ENCODE measurements at places on chromosomes 2 and 18.

GRCh38 chr2:219759801-219760200 is 132.4 kb downstream of the SLC4A3 start:
- no peak for DNase-seq

- no peak for DNase-seq
Observed at GRCh38 chr2:148238561-148238960, 217.7 kb downstream of the MBD5 start.

- DNase-seq, result no peak
Observed at GRCh38 chr2:29640360-29640759, 281.0 kb downstream of the ALK start.

DNA sequence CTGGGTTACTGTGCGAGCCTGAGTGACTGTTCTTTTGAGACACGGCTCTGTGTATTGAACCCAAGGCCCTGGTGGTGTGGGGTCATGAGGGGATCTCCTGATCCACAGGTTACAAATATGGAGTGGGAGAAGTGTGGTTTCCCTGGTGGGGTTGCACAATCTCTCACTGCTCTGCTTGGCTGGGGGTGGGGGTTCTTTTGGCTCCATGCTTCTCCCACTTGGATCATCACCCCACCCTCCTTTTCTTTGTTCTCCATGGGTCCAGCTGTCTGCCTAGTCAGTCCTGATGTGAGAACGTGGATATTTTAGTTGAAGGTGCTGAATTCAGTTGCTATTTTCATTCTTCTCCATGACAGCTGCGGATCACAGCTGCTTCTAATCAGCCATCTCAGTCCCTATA is 37.8 kb downstream of the AGPS start:
- DNase-seq, result no peak

DNA sequence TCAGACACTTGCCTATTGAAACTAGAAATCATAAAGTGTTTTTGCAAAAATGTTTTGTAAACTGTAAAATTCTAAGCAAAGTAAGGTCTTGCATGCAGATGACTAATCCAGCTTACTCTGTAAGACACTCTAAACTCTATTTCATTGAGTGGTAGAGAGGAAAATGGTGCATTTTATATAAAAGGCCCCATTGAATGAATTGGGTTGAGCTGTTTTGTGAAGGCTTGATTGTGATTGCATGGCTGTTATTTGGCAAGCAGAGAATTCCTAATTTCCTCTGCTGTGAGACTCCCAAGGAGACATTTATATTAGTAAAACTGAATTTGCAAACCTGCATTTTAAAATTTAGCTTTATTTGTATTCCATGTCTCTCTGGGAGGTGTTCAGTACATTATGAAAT is 234.5 kb downstream of the PARD3B start:
- DNase-seq, result no peak

DNA sequence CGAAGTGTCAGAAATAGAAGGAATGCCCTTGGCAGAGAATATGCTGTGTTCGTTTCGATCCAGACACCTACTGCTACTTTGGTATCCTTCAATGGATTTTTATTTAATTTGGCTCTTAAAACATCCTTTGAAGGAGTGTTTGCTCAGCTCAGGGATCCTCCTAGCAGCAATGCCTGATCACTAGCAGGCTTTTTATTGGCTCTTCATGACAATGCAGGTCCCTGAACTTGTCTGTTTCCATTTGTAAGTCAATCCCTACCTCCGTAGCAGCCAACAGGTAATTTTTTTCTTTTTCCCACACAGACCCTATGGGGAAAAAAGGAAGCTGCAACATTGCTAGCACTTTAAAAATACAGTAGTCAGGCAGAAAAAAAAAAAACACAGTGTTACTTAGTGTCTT is 366.2 kb upstream of the LRRTM1 start:
- no peak for DNase-seq

GRCh38 chr2:174631009-174631981 is 33.7 kb upstream of the WIPF1 start:
- no peak for DNase-seq

DNA sequence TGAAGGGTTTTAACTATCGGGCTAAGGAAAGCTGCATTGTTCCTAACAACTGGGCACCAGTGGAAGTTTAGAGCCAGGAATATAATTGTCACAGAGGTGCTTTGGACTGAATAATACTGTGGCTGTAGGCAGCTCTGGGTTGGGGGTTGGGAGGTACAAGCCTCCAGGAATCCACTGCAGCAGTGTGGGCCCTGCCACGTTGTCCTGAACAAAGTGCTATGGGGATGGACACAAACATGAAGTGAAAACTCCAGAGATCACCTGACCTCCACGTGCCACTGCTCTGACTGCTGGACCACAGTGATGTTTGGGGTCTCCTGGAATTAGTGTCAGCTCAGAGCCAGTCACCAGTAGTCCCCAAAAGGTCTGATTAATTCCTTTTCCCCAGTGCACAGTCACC is 110.9 kb downstream of the BCL2 start:
- DNase-seq, result no peak

- DNase-seq, result peak; percentile 80
Observed at GRCh38 chr2:107633580-107634147, 193.0 kb upstream of the RGPD4 start.

GRCh38 chr18:12377556-12378197 is 650 bp upstream of the AFG3L2 start:
- DNase-seq, result no peak

- no peak for DNase-seq
Observed at GRCh38 chr2:13240789-13241487, 524.2 kb downstream of the TRIB2 start.

DNA sequence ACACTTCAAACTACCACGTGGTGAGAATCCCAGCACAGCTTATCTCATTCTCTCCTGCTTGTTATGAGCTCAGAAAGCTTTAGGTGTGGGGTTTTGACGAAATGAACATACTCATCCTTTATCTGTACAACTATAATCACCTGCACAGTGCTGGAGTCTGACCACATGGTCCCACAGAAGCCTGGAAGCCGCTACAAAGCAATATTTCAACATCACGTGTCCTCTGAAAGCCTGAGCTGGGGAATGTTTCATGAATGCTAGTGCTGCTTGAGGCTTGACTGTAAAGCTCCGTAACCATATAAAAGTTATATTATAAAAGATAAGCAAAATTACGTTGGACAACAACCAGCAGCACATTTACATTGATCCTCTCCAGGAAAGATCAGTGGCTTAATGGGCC is 43.9 kb downstream of the PIEZO2 start:
- DNase-seq, result no peak

DNA sequence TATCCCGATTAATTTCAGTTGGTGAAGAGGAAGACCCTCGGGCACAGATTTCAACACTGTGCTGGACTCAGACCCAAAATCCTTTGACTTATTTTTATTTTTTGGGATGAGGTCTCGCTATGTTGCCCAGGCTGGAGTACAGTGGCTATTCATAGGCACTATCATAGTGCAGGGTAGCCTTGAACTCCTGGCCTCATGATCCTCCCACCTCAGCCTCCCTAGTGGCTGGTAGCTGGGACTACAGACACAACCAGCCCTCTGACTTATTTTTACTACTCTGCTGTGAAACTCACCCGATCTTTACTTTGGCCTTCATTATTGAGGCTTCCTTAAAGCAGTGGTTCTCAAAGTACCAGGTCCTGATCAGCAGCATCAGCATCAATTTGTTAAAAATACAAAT is 18.2 kb upstream of the ADAM17 start:
- no peak for DNase-seq

GRCh38 chr2:101112772-101113157 is 38.4 kb downstream of the TBC1D8 start:
- no peak for DNase-seq

DNA sequence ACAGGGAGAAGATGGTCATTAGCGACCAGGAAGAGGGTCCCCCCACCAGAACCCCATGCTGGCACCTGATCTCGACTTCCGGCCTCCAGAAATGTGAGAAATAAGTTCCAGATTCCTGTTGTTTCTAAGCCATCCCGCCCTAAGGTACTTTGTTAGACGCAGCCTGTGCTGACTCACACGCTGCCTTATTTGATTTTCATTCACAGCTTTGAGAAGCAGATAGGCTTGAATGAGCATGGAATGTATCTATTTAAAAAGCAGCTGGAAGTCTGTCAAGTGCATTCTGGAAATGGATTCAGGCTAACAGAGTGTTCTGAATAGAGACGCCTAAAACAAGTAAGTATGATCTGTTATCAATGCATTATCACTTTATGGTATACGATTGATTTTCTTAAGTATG is 8.3 kb upstream of the IL1R2 start:
- DNase-seq, result no peak

GRCh38 chr2:171810422-171811244 is 83.4 kb downstream of the SLC25A12 start:
- no peak for DNase-seq

GRCh38 chr2:218129458-218130135 is 3.8 kb downstream of the CXCR2 start:
- DNase-seq, result peak; percentile 4

GRCh38 chr2:33421820-33422219 is 54.6 kb upstream of the RASGRP3 start:
- DNase-seq, result no peak

DNA sequence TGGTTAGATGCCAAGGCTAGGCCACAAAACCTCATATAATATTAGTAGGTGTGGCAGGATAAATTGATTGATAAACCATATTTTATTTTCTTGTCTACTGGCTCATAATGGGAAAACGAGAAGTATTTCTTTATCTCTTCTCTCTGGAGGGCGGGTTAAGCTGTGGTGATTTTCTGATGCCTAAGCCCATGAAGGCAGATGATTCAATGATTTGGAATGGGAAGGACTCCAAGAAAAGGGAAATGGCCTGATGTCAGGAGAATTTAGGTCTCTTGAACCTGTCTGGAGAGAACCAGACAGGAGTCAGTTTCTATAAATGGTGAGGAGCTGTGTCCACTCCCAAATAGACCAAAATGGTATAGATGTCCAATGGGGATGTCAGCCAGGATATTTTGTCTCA is 18.7 kb upstream of the MAP4K3 start:
- no peak for DNase-seq

DNA sequence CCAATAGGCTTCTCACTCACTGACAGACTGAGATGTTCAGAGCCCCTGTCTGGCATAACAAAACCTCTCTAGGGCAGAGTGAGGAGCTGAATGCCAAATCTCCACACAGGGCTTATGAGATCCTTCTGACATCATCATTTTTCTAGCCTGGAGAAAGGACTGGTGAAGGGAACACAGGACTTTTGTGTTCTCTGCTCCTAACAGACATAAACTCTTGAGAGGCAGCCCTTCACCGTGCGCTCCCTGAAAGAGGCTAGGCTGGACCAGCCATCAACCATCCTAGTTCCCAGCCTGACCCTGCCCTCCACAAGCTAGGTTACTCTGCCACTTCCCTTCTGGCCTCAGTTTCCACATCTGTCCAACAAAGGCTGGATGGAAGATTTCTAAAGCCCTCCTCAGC is 141.9 kb downstream of the SUCLG1 start:
- no peak for DNase-seq

- no peak for DNase-seq
Observed at GRCh38 chr2:222450021-222450420, 25.7 kb downstream of the SGPP2 start.

- DNase-seq, result no peak
Observed at GRCh38 chr2:27701676-27702075, 38.0 kb downstream of the SLC4A1AP start.

- no peak for DNase-seq
Observed at GRCh38 chr18:24052053-24052452, 37.5 kb downstream of the TTC39C start.

DNA sequence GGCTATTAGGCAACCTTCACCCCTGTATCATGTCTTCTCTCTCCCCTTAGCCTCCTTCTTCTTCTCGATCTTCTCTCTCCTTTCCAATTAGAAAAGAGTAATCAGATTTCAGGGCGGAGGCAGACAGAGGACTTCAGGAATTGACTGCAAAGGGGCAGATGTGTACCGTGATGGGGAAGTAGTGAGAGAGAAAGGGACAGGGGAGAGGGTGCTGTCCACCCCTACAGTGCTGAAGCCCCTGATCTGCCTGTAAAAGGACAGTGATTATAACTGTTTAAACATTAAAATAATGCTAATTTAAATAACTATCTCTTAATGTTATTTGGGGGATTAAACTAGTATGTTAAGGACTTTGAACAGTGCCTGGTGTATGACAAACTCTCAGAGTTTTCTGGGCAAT is 178.5 kb downstream of the ACTR3 start:
- DNase-seq, result peak; percentile 14

DNA sequence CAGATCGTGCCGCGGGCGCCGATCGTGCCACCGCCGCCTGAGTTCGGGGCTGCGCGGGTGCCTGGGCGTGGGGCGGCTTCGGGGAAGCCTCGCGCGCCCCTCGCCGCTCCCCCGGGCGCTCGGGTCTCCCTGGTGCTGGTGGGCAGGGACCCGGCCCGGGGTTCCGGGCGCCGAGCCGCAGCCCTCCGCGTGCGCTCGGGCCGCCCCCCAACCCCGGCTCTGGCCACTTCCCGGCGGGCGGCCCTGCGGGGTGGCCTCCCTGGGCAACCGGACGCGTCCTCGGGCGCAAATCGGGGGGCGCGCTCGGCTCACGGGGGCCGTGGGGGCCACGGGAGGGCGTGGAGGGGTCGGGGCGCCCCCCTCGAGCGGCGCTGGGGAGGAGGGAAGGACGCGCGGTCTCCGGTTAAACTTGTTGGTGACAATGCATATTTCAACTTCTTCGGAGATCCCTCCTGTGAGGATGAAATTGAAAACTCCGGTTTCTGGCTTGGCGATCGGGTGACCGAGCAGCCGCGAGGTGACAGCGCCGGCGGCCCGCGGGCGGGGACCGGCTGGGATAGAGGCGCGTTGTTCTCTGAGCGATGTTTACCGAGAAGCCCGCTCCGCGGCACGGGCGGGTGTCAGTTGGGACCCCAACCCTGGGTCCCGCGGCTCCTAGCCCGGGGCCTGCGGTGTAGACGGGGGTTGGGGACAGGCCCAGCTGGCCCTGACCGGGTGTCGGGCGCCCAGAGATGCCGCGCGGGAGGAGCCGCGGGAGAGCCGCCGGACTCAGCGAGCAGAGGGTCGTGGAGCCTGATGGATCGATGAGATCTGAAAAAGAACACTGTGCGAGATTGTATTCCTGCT is 676 bp downstream of the SH3BP4 start:
- peak; percentile 24 for DNase-seq

DNA sequence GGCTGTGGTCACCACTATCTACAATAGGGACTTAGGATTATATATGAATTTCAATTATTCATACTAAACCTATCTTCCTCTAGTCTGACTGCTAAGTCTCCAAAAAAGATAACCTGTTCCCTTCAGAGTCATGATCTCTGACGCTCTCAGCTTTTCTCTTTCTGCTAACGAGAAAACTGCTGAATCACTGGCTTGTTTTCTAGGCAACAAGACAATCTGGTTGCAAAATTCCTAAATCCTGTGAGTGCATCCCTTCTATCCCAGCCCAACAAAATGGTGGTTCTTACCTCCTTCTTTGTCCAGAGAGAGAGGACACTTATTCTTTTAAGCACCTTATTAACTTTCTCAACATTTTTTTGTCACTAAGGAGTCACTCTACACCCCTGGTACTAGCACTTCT is 312.3 kb upstream of the PKDCC start:
- DNase-seq, result no peak

DNA sequence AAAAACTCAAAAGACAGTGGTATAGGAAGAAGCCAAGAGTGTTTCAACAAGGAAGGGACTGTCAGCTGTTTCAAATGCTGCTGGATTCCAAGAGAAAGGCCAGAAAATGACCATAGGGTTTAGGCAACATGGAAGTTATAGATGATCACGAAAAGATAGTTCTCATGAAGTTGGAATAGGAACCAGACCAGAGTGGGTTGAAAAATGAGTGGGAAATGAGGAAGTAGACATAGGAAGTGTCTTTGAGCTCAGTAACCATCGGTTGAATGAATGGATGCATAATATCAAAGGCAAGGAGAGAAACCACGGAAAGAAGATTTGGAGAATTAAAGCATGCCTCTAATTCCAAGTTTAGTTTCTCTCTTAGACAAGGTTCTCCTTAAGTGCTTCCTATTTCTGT is 1.3 kb downstream of the NCAPH start:
- no peak for DNase-seq

Measured in RKO (cell line).